ENCODE measurements at places on chromosomes 1 and 21.
A peak's percentile ranks its signal among the peaks of the same experiment; 100 is the strongest.

GRCh38 chr1:198655459-198656121, 16.8 kb downstream of the PTPRC start:
- no peak for DNase-seq

- DNase-seq, result peak; percentile 76
These were observed at the start of gene COA7 for GRCh38 chr1:52697795-52698674. COA7 (minus strand) TSS chr1:52698347; CDS start chr1:52698326, 21 bp downstream.

DNA sequence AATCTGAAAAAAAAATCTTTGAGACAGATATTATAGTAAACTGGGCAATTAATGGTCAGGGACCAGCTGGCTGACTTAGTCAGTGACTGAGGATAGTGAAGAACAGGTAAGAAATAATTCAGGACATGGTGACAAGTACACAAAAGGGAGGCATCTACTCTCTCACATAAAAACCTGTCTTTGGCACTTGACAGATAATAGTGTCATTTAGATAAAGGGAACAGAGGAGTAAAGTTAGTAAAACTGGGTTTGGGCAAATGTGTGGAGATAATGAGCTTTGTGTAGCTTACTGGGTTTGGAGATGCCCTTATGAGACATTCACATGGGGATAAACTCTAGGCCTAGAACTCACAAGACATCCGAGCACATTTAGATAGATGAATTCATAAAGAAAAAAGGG, 4.0 kb downstream of the SSX2IP start:
- DNase-seq, result no peak

GRCh38 chr1:91761295-91761721, 124.6 kb downstream of the TGFBR3 start:
- DNase-seq, result no peak

- no peak for DNase-seq
These were observed 38.5 kb upstream of the EGLN1 start for GRCh38 chr1:231460614-231461013.

DNA sequence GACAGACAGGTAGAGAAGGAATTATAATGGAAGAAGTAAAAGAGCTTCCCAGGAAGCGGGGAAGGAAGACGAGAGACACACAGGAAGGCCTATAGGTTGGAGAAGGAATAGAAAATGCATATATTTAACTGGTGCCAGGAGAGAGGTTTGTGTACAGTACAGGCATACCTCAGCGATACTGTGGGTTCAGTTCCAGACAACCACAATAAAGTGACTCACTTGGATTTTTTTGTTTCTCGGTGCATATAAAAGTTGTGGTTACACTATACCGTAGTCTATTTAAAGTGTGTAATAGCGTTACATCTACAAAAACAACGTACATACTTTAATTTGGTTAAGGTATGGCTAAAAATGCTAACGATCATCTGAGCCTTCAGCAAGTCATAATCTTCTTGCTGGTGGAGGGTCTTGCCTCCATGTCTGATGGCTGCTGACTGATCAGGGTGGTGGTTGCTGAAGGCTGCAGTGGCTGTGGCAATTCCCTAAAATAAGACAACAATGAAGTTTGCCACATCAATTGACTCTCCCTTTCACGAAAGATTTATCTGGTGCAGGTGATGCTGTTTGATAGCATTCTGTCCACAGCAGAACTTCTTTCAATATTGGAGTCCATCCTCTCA, 16.0 kb downstream of the YARS1 start:
- no peak for DNase-seq

- no peak for DNase-seq
These were observed 229.2 kb downstream of the RHOU start for GRCh38 chr1:228964178-228965089.

DNA sequence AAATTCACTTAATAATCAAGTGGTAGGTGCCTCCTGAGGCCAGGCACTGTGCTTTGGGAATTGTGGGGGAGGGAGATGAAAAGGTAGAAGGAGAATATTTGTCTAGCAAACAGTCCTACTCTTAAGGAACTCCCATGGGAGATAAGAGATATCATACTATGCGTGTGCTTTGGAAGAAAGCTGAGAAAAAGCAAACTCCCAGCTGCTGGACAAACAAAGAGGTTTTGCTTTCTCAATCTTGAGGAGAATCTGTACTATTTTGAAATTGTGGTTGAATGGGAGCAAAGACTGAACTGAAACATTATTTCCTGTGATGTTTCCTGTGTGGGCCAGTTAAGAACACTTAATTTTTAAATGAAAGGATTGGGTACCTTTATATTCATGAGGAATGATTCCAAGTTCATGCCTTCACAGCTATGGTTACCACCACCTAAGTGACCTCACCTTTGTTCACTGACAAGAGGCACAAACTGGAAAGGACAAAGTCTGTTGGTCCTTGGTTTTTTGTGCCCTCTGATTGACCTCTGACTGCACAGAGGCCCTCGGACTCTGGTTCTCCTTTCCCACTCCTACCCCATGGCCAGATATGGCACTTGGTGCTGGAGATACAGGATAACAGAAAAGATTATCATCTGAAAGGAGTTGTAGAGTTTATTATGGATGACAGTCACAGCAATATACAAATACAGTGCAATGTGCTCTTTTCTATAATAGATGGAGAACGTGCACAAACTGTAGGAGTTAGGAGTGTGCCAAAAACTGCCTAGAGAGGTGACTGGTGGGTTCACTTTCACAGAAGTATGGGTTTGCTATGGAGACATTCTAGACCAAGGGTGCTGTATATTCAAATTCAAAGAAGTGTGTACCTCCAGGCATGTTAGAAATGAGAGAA, 1.6 kb downstream of the CD53 start:
- DNase-seq, result no peak

- DNase-seq, result no peak
These were observed 66.9 kb upstream of the NEK2 start for GRCh38 chr1:211742272-211742671.

- DNase-seq, result no peak
These were observed 1103.3 kb upstream of the B3GALT2 start for GRCh38 chr1:194289569-194290266.

- DNase-seq, result no peak
These were observed 1.8 kb downstream of the PTPN14 start for GRCh38 chr1:214549604-214550003.

GRCh38 chr1:245520611-245521010, 365.8 kb downstream of the KIF26B start:
- DNase-seq, result no peak

DNA sequence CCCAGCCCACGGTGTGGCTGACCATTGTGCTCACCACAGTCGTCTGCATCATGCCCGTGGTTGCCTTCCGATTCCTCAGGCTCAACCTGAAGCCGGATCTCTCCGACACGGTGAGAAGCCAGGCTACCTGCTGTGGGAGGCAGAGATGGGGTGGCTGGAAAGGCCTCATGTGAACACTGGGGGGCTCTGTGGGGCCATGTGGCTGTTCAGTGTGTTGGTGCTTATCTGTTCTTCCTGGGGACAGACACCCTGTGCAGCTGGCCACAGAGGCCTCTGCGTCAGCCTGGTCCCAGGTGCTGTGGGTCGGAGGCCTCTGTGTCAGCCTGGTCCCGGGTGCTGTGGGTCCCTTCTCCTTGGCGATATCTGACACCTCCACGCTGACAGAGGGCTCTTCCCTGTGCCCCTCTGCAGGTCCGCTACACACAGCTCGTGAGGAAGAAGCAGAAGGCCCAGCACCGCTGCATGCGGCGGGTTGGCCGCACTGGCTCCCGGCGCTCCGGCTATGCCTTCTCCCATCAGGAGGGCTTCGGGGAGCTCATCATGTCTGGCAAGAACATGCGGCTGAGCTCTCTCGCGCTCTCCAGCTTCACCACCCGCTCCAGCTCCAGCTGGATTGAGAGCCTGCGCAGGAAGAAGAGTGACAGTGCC, 23.2 kb downstream of the ATP8B2 start:
- no peak for DNase-seq

GRCh38 chr1:62358665-62359373, 39.6 kb upstream of the KANK4 start:
- no peak for DNase-seq

GRCh38 chr1:23118407-23118806, 50.2 kb downstream of the LUZP1 start:
- no peak for DNase-seq

DNA sequence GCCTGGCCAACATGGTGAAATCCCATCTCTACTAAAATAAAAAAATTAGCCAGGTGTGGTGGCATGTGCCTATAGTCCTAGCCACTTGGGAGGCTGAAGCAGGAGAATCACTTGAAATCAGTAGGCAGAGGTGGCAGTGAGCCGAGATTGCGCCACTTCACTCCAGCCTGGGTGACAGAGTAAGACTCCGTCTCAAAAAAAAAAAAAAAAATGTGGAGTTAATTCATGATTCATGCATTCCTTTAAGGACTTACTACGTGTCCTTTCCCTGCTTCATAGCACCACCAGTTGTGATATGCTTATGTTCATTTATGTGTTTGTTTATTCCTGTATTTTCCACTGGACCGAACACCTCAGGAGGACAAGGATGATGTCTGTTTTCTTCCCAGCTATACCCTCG, 12.7 kb upstream of the PRELP start:
- no peak for DNase-seq

GRCh38 chr1:27650539-27651175, 15.7 kb upstream of the FGR start:
- no peak for DNase-seq

- no peak for DNase-seq
These were observed 91.1 kb upstream of the RGS4 start for GRCh38 chr1:162977944-162978568.

- DNase-seq, result peak; percentile 54
These were observed 39.1 kb upstream of the WASF2 start for GRCh38 chr1:27528818-27529703.

DNA sequence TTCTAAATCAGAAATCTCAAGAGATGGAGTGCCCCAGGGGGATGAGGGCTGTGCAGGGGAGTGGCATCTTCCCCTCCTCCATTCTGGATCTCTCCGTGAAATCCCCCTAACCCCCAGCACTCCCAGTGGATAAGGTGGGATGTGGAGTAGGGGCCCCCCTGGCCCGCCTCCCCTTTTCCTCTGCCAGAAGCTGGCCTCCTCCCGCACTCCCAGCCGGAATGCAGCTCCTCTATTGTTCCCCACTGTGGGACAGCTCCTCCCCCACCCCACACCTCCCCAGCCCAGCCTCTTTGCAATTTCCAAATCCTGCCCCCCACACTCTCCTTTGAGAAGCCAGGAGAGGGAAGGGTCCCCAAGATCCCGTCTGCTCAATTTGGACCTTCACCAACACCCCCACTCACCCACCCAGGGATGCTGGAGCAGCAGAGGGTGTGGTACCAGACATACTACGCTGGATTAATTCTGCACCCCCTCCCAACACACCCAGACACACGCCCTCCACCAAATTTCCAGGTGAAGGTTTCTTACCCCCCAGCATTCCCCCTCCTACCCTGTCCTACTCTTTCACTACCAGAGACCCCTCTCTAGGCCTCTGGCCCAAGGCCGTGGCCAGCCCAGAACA, 1.9 kb downstream of the MEX3A start:
- no peak for DNase-seq

DNA sequence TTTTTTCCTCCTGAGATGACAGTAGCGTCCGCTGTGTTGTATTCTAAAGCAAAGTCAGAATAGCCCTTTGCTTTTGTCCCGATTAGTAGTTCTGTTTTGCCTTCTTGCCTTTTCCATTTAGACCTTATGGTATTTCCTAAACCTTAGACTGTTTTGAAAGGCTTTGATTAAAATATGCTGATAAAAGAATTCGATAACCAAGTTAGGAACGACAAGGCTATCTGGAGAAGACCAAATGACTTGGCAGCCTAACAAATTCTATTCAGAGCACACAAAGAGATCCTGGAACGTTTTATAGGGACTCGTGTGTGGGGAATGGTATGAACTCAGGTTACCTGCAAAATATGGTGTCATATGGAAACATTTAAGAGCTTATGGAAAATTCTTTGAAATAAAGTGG, 42.9 kb downstream of the NFIA start:
- DNase-seq, result no peak

- no peak for DNase-seq
These were observed 332.2 kb downstream of the RGS7 start for GRCh38 chr1:241024834-241025233.

- no peak for DNase-seq
These were observed 5.3 kb upstream of the ATP1A4 start for GRCh38 chr1:160146107-160146506.

DNA sequence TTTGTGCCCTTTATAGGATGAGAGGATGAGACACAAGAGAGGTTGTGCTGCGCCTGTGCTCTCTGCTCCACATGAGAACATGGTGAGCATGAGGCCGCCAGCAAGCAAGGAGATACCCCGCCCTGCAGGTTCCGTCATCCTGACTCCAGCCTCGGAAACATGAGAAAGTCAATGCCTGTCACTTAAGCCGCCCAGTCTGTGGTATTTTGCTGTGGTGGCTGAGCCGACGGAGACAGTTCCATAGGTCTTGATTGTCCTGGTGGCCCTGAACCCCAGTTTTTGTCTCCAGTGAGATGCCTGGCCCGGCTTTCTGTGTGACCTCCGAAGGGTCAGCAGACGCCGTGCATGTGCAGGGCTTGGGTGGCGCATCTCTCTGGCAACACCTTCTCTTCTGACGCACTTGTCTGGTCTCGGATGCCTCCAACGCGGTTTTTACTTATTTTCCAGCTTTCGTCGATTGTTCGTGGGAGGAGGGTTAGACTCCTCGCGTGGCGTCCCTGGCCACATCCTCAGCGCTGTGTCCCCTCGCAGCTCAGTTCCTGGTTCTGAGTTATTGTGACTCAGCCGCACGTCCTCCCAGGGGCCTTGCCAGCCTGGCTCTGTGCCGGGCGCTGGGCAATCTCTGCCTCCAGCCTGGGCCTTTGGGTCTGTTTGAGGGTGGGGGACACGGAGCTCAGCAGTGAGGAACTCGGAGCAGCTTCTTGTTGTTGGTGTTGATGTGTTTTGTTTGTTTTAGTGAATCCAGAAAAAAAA, 70.0 kb downstream of the FAAP20 start:
- DNase-seq, result peak; percentile 30

- DNase-seq, result no peak
These were observed 171.3 kb upstream of the AJAP1 start for GRCh38 chr1:4483021-4483625.

GRCh38 chr21:38511198-38511597, 12.9 kb upstream of the ERG start:
- no peak for DNase-seq

DNA sequence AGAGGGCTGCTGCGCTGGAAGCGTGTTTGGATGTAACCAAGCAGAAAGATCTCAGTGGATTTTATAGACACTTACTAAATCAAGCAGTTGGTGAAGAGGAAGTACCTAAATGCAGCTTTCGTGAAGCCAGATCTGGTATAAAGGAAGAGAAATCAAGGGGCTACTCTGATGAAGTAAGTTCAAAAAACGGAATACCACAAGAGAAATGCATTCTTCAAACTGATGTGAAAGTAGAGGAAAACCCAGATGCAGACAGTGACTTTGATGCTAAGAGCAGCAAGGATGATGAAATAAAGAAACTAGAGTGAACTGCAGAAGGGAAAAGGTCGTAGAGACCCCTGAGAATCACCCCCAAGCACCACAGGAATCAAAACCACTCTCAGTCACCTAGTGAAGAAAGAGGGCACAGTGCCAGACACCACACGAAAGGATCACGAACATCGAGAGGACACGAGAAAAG, 40.8 kb upstream of the NEXN start:
- DNase-seq, result no peak

DNA sequence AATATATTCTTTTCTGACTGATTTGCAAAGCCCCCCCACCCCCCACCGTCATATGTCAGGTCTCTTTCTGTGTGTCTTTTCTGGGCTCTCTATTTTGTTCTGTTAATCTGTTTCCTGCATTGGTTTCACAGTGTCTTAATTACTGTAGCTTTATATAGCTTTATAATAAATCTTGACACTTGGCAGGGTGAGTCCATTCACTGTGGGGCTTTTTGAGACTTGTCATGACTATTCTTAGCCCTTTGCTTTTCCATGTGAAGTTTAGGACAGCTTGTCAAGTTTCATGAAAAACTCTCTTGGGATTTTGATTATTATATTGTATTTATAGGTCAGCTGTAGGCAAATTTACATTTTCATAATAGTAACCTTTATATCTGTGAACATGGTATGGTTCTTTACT, 50.4 kb downstream of the MIGA1 start:
- no peak for DNase-seq
